ENCODE measurements at places on chromosomes 2 and 18. TPM values are rescaled to one million over a fixed set of nuclear protein-coding genes. Genes with fewer than 3 reads are reported as not detected.

Gene REG3A
- total RNA-seq: not detected

GRCh38 chr18:57819119-57819518 lies 16.0 kb upstream of the ATP8B1 start:
- H3K27ac ChIP-seq: no peak overlapping the region
- H3K27me3 ChIP-seq: no peaks in the 10 kb centered on the region
- H3K36me3 ChIP-seq: no peaks in the 10 kb centered on the region
- H3K4me1 ChIP-seq: peaks cover 16% of the 10 kb centered on the region
- no peak overlapping the region for H3K4me3 ChIP-seq

DNA sequence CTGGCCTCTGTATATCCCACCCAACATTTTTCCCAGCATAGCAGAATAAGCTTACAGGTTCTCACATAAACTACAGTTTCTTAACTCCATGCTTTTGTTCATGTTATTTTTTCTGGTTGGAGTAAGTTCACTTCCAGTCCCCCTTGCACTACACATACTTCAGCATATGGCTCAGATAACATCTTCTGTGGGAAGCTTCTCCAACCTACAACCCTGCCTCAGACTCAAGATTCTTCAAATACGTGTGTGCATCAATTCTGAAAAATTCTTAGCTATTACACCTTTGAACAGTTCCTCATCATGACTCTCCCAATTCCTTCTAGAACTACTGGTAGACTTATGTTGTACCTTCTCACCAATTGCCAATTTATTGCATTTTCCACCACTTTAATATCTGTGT lies 7.5 kb upstream of the CPLX4 start:
- DNase-seq: no peak
- no peaks in the 10 kb centered on the region for H3K4me1 ChIP-seq
- H3K36me3 ChIP-seq: peaks cover 21% of the 10 kb centered on the region
- no peaks in the 10 kb centered on the region for H3K27me3 ChIP-seq
- H3K27ac ChIP-seq: no peak overlapping the region
- no peak overlapping the region for H3K4me3 ChIP-seq

Gene TEX44
- total RNA-seq: not detected

- peak; percentile 16 for DNase-seq
- no peaks in the 10 kb centered on the region for H3K27me3 ChIP-seq
- H3K36me3 ChIP-seq: no peaks in the 10 kb centered on the region
- H3K4me3 ChIP-seq: 0 out of 2 replicates have a peak overlapping the region, but pooled peaks have one; percentile 1
Measured at GRCh38 chr2:10982931-10983701, 71.4 kb downstream of the KCNF1 start.

Gene GCKR
- total RNA-seq: under 0.01 TPM

Gene ACTG2
- 349 TPM for total RNA-seq

Gene UGT1A4
- not detected for total RNA-seq

GRCh38 chr2:173874894-173875237 lies 90.3 kb downstream of the SP3 start:
- H3K27ac ChIP-seq: no peak overlapping the region
- peaks cover 37% of the 10 kb centered on the region for H3K27me3 ChIP-seq
- no peak for DNase-seq
- no peak overlapping the region for H3K4me3 ChIP-seq
- H3K4me1 ChIP-seq: no peaks in the 10 kb centered on the region

DNA sequence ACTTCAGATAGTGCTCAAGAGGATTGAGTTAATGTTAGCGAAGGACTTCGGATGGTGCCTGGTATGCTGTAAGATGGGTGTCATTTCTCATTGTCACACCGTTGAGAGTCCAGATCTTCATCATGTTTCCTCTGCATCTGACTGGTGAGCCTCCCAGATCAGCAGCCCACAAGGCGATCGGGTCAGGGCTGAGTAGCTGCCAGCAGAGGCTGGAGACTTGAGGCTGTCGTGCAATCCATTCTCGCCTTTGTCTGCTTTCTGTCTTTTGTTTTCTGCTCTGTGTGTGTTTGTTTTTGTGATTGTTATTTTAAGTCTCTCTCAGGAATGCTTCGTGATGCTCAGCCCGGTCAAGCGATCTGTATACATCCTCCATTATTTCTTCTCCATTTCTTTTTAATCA lies 95.8 kb downstream of the TGOLN2 start:
- H3K36me3 ChIP-seq: peaks cover 3% of the 10 kb centered on the region
- H3K4me1 ChIP-seq: no peaks in the 10 kb centered on the region
- no peak overlapping the region for H3K27ac ChIP-seq
- no peak overlapping the region for H3K4me3 ChIP-seq
- no peak for DNase-seq

DNA sequence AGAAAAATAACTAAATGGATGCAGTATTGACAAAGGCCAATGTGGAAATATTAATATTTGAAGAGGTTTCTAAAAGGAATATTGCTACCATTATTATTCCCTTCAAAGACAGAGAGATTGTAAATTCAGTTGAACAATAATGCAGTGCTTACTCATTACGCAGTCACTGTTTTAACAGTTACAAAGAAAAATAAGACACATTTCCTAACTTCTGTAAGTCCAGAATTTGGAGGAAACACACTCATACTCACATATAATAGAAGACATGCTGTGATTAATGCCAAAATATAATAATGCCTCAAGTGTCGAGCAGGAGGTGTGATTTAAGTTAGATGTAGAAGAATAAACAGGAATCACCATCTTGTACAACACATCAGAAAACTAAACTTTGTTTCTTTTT lies 389.2 kb downstream of the FBXO15 start:
- no peaks in the 10 kb centered on the region for H3K27me3 ChIP-seq
- peaks cover 2% of the 10 kb centered on the region for H3K4me1 ChIP-seq
- H3K4me3 ChIP-seq: no peak overlapping the region
- no peak overlapping the region for H3K27ac ChIP-seq
- H3K36me3 ChIP-seq: no peaks in the 10 kb centered on the region

Gene SGO2
- 6.3 TPM for total RNA-seq

DNA sequence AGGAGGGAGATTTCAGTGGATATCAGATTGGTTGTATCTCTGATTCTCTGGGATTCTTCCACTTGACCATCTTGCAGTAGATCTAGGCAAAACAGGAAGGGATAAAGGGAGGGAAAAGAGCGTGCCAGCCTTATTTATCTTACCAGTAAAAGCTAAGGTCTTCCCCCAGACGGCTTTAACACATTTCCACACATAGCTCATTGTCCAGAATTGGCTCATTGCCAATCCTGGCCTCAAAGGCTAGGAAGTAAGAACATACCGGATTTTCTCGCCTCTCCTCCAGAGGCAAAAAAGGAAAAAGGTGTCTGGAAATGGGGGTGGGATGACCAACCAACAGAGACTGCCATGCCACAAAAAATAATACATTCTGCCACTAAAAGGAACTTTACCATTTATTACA lies 411.6 kb upstream of the NRP2 start:
- H3K27me3 ChIP-seq: no peaks in the 10 kb centered on the region
- H3K4me3 ChIP-seq: no peak overlapping the region
- H3K4me1 ChIP-seq: no peaks in the 10 kb centered on the region

DNA sequence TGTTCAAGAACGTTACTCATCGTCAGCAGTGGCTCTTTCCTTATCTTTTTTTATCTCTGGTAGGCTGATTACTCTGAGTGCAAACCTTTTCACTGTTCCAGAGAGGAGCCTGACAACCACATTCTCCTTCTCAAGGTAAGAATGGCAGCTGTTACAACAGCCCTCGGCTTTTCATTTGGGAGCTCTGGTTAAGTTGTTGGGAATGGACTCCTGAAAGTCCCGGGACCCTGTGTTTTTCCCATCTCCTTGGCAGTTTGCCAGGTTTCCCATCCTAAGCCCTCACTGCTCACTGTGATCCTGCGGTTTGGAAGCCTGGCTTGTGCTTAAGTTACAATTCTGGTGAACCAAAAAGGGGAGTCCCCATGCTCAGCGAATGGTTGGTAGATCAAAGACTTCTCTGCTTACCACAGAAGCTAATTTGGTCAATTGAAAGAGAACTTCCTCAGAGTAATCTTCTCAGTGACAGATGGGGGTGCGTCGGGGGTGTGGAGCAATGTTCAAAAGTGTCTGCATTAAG lies 122.3 kb downstream of the LYPD6B start:
- no peak overlapping the region for H3K4me3 ChIP-seq
- H3K36me3 ChIP-seq: no peaks in the 10 kb centered on the region
- H3K27me3 ChIP-seq: no peaks in the 10 kb centered on the region
- H3K4me1 ChIP-seq: no peaks in the 10 kb centered on the region

DNA sequence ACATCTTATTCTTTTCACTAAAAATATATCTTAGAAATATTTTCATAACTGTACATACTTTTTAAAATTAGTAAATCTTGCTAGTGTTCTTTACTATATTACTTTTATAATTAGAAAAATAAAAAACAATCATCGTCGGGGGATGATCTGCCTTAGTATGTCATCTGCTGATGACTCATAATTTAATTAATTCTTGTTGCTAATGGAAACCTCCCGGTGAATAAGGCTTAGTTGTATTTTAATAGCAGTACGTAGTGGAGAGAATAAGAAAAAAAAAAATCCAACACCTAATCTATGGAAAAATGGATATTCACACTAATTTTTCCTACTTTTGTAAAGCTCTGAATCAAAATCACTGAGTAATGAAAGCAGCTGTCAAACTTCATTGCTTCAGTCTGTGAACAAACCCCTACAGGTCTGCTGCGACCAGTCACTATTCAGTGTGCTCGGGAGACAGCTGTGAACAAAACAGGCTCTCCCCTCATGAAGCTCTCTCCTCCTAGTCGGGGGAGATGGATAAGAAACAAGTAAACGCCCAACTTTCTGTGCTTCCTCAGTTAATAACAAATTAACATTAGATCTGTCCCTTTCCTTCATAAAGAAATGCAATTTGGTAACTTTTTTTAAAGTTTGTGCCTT lies 97.4 kb upstream of the UPP2 start:
- no peaks in the 10 kb centered on the region for H3K36me3 ChIP-seq
- no peaks in the 10 kb centered on the region for H3K27me3 ChIP-seq
- DNase-seq: no peak
- H3K4me3 ChIP-seq: no peak overlapping the region

DNA sequence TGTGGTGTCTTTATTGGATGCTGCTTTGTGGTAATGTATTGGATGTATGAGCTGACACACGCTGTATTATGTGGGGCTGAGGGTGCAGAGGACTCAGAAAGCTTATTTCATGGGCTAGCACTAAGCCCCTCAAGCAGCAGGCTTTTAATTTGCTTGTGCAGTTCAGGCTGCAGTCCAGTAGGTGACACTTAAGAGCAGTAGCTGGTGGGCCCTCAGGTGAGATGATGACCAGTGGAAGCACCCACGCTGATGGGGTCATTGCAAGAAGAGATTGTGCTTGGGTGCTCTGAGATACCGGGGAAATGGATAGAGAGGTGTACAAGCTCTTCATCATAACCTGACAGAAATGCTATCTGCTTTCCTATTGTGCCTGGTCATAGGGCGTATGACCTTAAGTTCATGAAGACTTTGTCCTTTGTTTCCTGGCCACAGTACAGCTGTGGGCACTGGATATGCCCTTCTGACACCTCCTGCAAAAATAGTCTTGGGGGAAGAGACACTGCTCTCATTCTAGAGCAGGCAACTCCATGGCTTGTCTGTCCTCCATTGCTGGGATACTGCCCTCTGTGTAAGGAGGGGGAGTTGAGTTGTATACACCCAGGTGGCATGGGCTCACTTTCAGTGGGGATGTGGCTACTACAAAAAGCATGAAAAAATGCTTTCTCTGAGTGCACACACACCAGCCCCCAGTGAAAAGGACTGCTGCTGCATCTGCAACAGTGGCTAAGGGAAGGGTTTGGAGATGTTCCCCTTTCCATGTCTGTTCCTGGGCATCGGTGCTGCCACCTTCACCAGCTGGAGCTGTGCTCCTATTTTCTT lies 205.7 kb upstream of the ZSWIM2 start:
- DNase-seq: no peak
- H3K27me3 ChIP-seq: no peaks in the 10 kb centered on the region
- no peak overlapping the region for H3K4me3 ChIP-seq
- no peaks in the 10 kb centered on the region for H3K4me1 ChIP-seq

Gene ING5
- 38.9 TPM for total RNA-seq

Gene MAP2
- 0.28 TPM for total RNA-seq
